WERI-Rb-1 (cell line): ENCODE measurements at places on chromosomes 3 and 15.

DNA sequence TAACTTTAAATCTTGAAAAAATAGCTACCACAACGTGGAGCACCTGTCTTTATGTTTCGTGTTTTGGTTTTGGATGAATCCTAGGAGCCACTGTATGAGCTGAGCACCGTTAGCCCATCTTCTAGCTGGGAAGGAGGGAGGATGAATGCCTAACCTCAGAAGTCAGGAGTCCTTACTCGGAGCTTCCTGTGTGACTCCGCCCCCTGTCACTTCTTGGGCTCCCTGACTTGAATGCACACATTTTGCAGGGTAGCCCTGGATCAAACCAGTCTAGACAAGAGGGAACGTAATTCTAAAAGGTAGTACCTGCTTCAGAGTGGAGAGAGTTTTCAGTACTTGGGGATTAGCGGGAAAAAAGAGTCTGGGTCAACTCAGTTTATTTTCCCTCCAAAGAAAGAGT lies 5.3 kb downstream of the GABRA5 start:
- DNase-seq: no peak

GRCh38 chr3:21621181-21621651 lies 129.8 kb downstream of the ZNF385D start:
- no peak for DNase-seq

GRCh38 chr15:72740219-72740618 lies 43.3 kb downstream of the ADPGK start:
- DNase-seq: no peak

DNA sequence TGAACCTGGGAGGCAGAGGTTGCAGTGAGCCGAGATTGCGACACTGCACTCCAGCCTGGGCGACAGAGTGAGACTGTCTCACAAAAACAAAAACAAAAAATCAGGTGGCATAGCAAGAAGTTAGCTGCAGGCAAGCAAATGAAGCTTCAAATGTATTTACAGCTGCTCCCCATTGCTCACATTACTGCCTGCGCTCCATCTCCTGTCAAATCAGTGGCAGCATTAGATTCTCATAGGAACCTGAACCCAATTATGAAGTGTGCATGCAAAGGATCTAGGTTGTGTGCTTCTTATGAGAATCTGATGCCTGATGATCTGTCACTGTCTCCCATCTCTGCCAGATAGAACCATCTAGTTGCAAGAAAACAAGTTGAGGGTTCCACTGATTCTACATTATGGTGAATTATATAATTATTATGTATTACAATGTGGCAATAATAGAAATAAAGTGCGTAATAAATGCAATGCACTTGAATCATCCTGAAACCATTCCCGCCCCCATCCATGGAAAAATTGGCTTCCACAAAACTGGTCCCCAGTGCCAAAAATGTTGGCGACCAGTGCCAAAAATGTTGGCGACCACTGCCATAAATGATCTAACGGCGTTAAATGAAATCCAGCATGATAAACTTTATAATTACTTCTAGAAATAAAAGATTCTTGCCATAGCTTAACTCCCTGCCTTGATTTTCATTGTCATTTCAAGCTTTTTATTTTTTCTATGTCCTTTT lies 616.7 kb upstream of the NAALADL2 start:
- DNase-seq: no peak

GRCh38 chr3:72660270-72661114 lies 187.8 kb downstream of the SHQ1 start:
- peak; percentile 20 for DNase-seq

GRCh38 chr3:8443829-8444791 lies 57.5 kb upstream of the LMCD1 start:
- DNase-seq: peak; percentile 39

DNA sequence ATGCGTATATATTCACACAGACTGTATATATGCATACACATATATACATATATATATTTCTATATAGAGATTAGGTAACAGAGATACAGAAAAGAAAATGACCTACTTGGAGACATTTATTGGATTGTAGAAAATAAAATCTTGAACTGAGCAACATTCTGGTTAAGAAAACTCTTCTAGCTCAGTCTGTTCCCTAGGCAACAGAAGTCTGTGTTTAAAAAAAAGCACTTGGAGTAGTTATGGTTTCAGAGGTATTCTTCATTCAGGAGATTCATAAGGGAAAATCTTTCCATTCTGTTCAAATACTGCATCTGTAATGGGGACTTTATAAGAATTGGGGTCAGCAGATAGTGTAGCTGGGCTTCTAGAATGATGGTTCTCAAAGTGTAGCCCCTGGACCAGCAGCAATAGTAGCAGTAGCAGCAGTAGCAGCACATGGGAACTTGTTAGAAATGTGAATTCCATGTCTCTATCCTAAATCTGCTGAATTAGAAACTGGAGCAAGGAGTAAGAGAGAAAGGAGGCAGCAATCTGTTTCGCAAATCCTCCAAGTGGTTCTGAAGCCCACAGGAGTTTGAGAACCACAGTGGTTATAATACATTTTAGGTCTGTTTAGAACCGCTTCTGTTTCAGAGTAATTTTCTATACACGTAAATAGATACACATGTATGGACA lies 112.8 kb upstream of the TMEM108 start:
- DNase-seq: no peak

- DNase-seq: no peak
Measured at GRCh38 chr3:154540950-154541604, 111.1 kb upstream of the GPR149 start.

GRCh38 chr15:86557018-86557550 lies 477.4 kb downstream of the AGBL1 start:
- DNase-seq: no peak

GRCh38 chr3:16186086-16186485 lies 11.6 kb downstream of the GALNT15 start:
- no peak for DNase-seq

DNA sequence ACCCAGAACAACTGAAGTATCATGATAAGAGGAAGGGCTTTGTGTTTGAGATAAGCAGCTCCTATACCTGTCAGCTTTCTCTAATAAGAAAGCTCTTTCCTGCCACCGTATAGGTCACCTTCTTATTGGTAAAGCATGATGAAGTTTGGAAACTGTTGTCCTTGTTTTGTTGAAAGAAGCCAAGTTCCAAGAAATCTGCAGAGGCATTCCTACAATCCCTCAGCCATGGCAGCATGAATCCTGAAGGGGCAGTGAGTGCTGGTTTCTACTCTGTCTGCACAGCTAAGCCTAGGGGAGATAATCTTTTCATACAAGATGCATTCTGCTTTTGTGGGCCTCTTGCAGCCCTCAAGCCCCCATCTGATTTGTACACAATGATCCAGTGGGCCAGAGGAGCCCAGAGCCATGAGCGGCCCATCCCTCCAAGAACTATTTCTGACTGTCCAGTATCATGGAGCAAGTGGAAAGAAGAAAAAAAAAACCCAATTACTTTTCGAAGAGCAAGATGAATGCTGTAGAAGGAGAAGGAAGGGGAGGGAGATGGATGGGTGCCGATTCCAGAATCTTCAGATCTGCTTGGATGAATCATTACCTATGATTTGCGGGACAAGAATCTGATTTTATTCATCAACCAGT lies 1.9 kb upstream of the THBS1 start:
- no peak for DNase-seq

- no peak for DNase-seq
Measured at GRCh38 chr3:61092870-61093269, 158.4 kb downstream of the FHIT start.

DNA sequence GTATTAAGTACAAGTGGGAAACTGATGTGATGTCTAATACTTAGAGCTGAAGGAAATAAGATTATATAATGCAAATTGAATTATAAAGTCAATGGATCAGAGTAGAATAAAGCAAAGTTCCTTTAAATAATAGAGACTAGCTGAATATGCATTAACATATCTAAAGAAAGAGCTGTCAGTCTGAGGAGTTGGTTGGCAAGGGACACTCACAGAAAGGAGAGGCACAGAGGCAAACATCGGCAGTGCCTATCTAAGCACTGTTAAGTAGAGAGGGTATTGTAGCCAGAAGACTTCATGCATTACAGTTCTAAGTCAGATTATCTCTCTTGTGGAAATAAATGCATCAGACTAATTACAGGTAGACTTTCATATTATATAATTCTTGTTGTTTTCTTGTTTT lies 16.6 kb downstream of the NRG4 start:
- DNase-seq: no peak

DNA sequence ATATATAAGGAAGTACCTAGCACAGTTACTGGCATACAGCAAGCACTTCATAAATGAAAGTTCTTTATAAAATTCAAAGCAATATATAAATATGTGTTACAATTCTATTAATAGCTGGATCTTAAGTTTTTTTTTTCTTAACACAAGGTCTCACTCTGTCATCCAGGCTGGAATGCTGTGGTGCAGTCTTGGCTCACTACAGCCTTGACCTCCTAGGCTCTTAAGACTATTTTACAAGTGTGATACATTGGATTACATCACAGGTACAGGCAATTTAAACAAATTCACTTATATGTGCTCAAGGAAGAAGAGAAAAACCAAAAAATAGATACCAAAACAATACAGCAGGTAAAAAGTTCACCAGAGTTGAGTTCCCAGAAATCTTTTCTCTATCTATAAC lies 60.6 kb downstream of the ZNF280D start:
- no peak for DNase-seq

DNA sequence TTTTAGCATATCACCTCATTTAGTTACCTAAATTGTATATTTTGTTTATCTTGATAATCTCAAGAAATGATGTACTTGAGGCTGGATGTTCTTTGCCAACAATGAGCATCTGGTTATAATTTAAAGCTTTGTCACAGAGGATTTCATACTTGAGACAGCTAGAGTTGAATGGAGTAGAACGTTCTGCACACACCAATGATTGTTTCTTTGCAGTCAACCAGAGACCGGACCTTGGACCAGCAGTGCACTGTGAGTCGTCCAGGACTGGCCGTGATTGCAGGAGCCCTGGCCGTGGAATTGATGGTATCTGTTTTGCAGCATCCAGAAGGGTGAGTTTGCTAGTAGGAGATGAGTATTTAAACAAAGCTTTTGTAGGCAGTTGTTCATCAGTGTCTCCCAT lies 90.4 kb downstream of the ATG7 start:
- DNase-seq: no peak

- no peak for DNase-seq
Measured at GRCh38 chr15:58472821-58473581, 41.2 kb downstream of the LIPC start.

DNA sequence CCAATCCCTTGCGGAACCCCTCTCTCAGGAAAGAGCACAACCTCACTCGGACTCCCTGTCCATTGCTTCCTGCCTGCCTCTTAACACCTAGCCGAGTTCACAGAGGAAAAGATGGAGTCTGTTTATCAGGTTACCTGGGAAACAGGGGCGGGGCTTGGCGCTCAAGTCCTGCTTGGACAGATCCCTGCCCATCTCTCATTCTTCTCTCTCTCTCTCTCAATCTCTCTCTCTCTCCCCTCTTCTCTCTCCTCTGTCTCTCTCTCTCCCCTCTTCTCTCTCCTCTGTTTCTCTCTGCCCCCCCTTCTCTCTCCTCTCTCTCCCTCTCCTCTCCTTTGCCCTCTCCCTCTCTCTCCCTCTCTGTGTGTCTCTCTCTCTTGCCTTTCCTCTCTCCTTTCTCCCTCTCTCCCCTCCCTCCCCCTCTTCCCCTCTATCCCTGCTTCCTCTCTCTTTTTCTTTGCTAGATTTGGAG lies at the start of gene EFHB:
Gene EFHB, minus strand, starts transcription at position 120 of the 469 bp plus-strand sequence. CDS start 199 bp downstream, outside the sequence.
- DNase-seq: peak; percentile 16

DNA sequence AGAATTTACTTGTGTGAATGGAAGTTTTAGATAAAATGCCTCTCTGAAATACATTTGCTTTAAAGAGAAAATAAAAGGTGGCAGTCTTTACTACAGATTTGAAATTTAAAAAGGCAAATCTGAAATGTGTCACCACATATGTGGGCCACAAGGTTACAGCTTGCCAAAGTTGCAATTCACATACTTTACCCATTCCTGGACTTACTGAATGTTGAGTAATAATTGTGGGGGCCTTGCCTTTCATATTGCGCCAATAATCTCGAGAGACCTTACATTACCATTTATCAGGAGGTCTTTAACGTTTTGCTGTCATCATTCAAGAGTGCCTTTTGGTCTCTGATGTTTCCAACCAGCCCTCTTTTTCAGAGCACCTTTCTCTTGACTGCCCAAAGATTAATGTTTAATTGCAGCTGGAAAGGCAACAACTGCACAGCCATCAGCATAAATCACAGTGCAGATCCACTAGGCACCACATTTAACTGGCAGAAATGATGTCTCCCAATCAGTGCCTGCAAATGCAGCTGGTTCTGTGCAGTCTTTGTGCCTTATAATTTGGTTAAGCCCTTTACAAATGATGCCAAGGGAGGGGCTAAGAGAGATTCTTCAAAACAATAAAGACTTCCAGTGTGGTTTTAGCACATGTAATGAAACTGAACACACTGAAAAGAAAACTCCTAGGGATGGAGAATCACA lies 206.8 kb downstream of the MAGI1 start:
- DNase-seq: no peak

GRCh38 chr3:42638339-42638842 lies 15.1 kb upstream of the ZBTB47 start:
- no peak for DNase-seq

GRCh38 chr3:23448998-23449537 lies 245.9 kb downstream of the UBE2E2 start:
- no peak for DNase-seq

- no peak for DNase-seq
Measured at GRCh38 chr3:57917601-57918000, 90.6 kb upstream of the FLNB start.

- no peak for DNase-seq
Measured at GRCh38 chr3:65587650-65588439, 450.9 kb downstream of the MAGI1 start.

DNA sequence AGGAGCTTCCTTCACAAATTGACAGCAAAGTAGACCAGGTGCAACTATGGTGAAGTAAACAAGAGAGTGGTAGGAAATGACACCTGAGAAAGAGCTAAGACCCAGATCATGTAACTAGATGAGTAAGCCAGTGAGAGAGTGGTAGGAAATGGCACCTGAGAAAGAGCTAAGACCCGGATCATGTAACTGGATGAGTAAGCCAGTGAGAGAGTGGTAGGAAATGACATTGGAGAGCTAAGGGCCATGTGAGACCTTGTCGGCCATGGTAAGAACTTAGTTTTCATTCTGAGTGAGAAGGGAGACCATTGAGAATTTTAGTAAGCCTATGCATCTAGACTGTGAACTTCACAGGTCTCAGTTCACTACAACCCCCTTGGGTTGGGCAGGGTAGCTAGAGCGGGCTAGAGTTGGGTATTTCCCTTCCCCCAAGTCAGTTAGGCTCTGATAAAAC lies 5.4 kb upstream of the SENP7 start:
- no peak for DNase-seq

DNA sequence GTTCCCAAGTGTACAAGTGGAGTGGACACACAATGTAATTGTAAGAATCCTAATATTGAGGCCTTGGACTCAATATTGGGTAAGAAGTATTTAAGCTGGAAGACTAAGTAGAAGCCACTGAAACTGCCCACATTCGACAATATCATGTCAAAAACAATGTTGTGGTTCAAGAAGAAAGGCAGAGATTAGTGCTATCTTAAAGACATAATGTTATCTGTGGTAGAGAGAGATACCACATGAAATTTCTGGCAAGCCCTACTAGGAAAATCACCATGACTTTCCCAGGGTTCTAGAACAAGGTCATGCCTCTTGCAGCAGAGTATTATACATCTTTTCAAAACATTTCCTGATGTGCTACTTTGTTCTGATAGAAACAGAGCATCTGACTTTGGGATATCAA lies 192.6 kb downstream of the RAP2B start:
- no peak for DNase-seq

- no peak for DNase-seq
Measured at GRCh38 chr3:161406594-161407555, 35.6 kb upstream of the SPTSSB start.
